ENCODE measurements at places on chromosomes 2 and 18. TPM values are rescaled to one million over a fixed set of nuclear protein-coding genes. Genes with fewer than 3 reads are reported as not detected.
A peak's percentile ranks its signal among the peaks of the same experiment; 100 is the strongest.

DTNA gene
- 12.1 TPM for total RNA-seq

DNA sequence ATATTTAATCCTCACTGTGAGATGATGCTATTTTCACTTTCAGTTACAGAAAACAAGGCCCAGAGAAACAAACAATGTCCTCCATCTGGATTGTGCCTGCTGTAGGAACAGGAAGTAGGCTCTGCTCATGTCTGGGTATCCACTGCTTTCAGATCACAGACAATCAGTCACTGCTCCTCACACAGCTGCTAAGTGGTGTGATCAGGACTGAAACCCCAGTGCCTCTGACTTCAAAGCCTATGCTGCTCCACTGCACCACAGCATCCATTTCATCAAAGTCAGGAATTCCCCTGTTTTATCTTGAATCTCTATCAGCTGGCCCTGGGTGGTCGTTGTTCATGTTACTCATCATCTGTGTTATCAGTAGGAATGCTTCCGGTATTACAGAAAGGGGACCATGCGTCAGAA, 303.8 kb upstream of the TRIB2 start:
- no peak for DNase-seq

- DNase-seq = no peak
Measured at GRCh38 chr2:42850016-42850805, 57.8 kb upstream of the HAAO start.

GRCh38 chr18:76275727-76276313, 219.2 kb downstream of the ZNF516 start:
- DNase-seq = no peak

DNA sequence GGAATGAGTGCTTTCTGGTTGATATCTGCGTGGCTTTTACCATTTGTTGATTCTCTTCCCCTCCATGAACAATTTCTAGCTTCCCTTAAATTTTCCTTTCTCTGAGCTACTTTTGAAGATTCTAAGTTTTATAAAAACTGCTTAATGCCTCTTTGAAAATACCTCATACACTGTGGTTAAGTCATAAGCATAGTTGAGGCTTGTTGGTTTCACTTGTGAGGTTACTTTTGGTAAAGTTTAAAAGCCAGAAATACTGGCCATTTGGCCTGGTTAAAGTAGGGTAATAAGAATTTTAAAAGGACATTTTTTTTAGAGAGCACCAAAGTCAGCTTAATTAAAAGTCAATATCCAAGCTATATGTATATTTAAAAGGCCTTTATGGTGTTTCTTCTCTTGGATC, 21.3 kb upstream of the CAPN13 start:
- DNase-seq = no peak

- DNase-seq = no peak
Measured at GRCh38 chr2:230043461-230043860, 25.3 kb downstream of the SLC16A14 start.

DNA sequence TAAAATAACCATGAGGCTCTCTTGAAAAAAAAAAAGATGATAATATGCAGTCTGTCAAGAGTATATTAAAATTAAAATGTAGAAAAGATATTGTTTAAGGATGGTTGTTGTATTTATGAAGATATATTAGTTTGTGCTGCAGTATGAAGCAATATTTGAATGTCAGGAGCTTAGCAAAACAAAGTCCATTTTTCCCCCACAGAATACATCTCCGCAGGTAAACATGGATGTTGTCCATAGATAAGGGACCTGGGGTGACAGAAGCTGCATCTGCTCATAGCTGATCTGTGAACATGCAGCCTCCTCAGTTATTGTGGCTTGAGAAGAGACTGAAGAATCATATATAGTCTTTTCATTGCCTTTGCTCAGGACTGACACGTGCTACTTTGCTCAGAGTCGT, 366.1 kb upstream of the MMADHC start:
- DNase-seq = peak; percentile 16

DNA sequence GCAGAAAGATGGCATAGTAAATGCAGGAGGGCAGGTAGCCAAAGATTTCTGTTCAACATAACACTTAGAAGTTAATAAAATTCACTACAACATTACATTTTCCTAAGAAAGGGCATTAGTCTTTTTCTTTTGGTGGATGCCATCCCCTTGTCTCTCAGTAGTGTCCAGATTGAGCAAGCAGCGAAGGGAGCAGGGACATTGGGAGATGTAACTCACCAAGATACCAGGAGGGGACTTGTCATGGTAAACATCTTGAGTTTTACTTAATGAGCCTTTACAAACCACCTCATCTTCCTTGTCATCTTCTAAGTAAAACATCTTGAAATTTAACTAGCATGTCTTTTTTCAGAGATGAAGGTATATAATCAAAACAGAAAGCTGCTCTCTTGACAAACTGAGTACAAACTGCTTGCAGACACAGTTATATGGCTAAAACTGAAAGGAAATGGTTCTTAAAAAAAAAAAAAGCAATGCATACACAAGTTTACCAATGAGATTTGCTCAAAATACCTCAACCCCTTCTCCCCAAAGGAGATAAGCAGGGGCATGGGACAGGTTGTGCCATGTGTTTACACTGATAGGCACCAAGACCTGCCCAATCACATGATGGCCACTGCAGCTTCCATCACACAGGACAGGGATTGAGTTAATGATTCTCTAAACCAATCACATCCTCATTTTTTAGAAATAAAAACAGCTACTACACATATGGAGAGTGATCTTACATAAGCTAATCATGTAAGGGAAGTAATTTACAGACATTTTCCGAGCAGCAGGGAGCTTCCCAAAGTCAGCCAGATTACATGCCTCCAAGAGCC, 30.3 kb downstream of the LPIN2 start:
- peak; percentile 68 for DNase-seq
